ENCODE measurements at places on chromosomes 13 and 19. TPM values are rescaled to one million over a fixed set of nuclear protein-coding genes. Genes with fewer than 3 reads are reported as not detected.

DNA sequence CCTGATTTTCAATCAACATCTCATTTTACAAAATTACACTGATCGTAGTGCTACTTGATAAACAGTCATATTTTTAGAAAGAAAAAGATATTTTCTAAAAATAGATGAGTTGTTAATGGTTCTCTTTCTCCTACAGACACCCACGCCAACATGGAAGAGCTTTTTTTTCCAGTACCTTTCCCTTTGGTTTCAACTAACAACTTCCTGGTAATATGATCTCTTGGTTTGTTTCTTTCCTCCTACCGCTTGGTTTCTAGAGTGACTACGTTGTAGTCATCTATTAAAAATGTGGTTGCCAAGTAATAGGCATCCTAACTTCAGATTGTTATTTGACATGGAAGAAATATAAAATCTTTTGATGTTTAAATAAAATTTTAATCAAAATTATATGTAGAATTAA is 189.0 kb downstream of the LACC1 start:
- no peak for DNase-seq

DNA sequence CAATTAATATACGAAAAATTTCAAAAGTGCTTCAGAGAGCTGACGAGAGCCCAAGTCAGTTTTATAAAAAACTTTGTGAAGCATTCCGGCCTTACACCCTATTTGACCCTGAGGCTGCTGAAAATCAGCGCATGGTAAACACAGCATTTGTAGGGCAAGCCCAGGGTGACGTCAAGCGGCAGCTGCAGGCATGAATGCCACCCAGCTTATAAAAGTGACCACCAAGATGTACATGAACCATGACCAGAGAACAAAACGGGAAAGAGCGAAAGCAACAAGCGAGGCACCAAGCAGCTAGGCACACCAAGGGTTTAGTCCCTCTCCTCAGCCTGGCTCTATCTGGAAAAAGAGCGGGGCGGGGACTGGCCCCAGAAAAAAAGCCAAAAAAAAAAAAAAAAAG is 6.0 kb downstream of the SIGLEC11 start:
- no peak for DNase-seq

DNA sequence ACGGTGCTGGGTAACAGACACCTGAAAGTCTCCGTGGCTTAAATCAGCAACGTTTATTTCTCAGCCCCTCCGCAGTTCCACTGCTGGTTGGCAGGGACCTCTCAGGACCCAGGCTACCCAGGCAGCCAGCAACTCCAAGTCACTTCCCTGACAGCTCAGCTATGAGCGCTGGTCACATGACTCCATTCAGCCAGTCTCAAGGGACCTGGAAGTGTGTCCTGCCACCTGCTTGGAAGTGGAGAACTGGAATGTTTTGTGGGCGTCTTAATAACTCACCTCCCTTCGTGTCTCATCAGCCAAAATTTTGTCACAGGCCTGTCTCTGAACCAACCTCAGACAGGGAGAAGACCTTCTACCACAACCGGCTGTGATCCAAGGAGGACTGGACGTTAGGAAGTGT is 72.8 kb downstream of the DPF1 start:
- DNase-seq: no peak

DNA sequence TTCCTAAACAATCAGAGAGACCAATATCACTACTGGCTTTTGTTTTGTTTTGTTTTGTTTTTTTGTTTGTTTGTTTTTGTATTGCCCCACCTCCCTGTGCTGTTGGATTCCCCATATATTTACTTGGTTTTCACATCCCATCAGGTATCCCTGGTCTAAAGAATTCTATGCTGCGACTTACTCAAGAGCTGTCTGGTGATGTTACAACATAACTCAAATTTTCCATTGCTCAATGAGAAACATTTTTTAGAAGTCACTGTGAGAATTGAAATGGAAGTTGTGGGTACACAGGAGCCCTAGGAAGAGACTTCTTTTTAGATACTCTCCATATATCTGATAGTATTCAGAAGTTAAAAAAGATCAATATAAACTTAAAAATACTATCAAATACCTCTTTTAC is 181.4 kb downstream of the KLF5 start:
- no peak for DNase-seq

DNA sequence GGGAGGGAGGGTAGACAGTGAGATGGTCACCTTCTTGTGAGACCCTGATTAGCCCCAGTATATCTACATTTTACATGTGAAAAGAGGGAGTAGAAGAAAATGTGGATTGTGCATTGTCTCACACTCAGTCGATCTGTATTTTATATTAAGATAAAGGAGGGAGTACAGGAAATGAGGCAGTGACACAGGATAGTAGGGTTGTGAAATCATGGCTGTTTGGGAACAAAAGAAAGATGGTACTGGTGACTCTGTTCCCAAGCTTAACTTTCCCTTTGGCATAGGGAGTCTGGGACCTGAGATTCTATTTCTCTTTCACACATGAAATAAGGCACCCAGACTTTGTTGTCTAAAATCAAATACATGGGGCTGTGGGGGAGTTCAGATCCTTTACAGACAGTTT is 194.7 kb downstream of the ABCC4 start:
- DNase-seq: no peak

DNA sequence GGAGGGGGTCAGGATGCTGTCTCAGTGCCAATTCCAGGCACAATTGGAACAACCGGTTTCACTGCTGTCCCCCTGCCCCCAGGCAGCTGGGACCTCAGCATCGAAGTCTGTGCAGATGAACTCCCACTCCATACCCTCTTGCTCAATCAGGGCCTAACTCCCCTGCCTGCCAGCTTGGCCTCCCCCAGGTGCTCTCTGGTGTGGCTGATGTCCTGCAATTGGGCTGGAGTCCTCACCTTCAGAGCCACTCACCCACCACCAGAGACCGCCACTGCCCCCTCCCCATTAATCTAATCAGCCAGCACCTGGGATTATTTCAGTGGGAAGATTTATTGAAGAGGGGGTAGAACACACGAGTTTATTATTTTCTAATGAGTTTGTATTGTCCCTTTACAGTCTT is 118.8 kb downstream of the MIPEP start:
- DNase-seq: no peak

- no peak for DNase-seq
Measured at GRCh38 chr13:51221674-51222036, 543 bp upstream of the FAM124A start.

GRCh38 chr19:38032151-38032550 is 125.1 kb downstream of the SIPA1L3 start:
- no peak for DNase-seq

DNA sequence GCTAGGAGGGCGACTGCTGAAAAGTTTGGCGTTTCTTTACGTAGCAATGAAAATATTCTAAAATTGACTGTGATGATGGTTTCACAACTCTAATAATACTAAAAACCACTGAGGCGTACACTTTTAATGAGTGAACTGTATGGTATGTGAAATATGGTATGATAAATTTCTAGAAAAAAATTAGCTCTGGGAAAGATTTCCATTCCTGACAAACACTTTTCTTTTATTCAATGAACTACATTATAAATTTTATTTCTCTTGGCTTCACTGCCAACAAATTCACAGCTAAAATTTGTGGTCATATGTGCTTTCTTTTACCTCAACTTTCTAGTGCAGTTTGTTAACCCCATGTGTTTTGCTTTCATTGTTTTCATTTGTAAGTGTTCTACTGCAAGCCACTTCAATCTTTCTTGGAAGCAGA is 11.1 kb downstream of the ZC3H13 start:
- no peak for DNase-seq

DNA sequence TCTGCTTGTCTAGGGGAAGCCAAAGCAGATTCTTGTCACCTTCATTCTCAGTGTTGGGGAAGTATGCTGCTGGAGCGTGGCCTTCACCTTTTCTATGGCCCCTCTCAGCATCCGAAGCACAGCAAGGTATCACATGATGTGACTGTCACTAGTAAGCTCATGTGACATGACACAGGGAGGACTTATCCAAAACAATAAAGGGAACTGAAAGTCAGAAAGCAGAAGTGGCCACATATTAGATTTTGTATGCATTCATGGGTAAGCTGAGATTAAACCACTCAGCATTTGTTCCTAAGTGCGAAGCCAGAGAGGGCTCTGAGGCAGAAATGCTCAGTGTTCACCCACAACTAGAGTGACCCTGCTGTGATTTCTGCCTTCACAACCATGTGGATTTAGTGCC is 72.8 kb upstream of the PCDH8 start:
- no peak for DNase-seq

GRCh38 chr19:18763674-18764590 is 27.2 kb downstream of the COMP start:
- DNase-seq: no peak

DNA sequence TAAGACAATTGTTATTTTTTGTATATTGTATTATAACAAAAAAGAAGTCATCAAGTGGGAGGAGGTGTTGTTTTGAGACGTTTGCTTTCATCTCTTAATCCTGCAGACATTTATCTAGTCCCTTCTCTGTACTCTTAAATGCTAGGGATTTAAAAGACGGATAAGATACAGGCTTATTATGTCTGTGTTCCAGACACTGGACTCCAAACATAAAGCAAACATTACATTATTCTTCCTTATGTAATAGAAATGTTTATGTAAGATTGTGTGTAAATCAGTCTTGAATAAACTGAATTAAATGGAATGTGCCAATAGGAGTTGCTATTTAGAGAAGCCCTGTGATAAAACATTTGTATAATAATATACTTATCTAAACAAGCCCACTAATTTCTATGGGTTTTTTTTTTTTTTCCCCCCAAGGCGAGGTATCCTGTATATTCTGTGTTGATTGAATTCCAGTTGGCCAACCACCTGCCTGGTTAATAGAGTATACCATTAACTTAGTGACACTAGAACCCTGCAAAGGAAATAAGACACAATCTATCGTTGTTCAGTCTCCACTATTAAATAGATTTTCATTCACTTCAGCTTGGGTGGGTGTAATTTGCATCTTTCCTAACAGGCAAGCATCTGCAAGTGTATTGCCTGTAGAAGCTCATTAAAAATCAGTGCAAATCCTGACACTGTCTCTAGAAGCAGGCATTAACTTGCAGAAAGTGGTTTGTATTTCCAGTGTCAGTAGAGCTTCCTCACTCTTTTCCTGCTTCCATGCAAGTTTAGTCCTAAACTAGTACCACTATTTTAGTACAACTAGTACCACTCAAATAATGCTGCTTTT is 69.0 kb downstream of the LRCH1 start:
- no peak for DNase-seq

DNA sequence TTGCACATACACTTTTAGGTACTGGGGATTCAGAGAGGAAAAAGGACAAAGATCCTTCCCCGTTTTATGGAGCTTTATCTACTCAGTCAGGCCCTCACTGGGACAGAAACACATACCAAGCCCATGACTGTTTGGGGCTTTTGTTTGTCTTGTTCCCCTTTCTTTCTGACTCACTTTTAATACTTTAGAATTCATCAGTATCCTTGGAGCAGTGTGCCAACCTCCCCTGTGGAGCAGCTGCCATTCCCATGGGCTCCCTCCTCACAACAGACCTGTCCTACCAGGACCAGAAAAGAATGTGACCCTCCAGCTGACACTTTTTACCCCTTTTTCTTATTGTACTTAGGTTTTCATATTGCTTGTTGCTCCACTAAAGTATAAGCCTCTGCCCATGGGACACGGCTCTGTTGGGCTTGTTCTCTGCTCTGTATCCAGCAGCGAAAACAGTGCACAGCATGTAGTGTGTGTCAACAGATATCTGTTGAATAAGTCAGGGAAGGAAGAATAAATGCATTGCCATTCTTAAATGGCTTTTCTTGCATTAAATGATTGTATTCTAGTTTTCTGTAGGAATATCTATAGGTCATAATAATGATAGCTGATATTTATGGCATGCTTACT is 431.1 kb downstream of the EFNB2 start:
- DNase-seq: no peak

DNA sequence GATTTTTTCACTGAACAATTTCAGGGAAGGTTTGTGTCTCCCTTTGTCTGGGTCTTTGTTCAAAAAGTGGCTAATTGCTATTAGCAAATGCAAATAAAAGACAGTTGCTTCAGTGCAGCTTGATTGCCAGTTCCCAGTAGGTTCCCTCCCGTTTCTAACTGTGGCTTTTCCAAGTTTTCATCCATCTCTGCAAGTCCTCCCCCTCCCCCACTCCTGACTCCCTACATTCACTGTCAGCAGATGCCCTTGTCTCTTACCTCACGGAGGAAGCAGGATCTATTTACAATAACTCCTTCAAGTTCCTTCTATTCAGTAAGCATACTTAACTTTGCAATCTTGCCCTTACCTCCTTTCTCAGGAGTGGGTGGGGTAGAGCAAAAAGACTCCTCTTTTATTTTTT is 55.4 kb upstream of the SCEL start:
- DNase-seq: no peak

GRCh38 chr13:65929436-65929835 is 1300.7 kb downstream of the PCDH9 start:
- no peak for DNase-seq

- no peak for DNase-seq
Measured at GRCh38 chr13:59754411-59754810, 409.3 kb downstream of the DIAPH3 start.

GRCh38 chr19:50909240-50910070 is 1.7 kb downstream of the KLK4 start:
- DNase-seq: peak; percentile 37

DNA sequence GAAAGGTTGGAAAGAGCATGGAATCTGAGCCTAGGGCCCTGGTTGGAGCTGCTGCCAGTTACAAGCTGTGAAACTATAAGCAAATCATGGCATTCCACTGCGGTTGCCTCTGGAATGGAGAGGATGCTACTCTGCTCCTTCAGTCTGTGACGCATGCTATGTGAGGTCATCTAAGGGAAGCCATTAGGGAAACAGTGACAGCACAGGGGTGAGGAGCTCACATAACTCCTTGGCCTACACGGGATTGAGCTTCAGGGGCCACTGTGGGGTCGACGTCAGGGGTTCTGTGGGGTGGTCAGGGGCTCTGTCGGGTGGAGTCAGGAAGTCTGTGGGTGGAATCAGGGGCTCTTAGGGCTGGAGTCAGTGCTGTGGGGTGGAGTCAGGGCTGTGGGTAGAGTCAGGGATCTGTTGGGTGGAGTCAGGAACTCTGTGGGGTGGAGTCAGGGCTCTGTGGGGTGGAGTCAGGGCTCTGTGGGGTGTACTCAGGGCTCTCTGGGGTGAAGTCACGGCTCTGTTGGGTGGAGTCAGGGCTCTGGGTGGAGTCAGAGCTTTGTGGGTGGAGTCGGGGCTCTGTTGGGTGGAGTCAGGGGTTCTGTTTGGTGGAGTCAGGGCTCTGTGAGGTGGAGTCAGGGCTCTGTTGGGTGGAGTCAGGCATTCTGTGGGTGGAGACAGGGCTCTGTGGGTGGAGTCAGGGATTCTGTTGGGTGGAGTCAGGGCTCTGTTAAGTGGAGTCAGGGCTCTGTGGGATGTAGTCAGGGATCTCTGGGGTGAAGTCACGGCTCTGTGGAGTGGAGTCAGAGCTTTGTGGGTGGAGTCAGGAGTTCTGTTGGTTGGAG is 35.8 kb upstream of the MEDAG start:
- DNase-seq: peak; percentile 44

PSG6 gene
- not detected for total RNA-seq

KIR3DL1 gene
- total RNA-seq: 0.23 TPM

ZNF616 gene
- total RNA-seq: 7.9 TPM

C19orf25 gene
- 38.4 TPM for total RNA-seq

KLHL1 gene
- total RNA-seq: not detected

PAN3 gene
- total RNA-seq: 37.7 TPM

CEACAM1 gene
- 43.0 TPM for total RNA-seq

TBXA2R gene
- 0.20 TPM for total RNA-seq

URAD gene
- total RNA-seq: not detected

ZNF728 gene
- total RNA-seq: not detected

GRWD1 gene
- total RNA-seq: 25.6 TPM

APC2 gene
- total RNA-seq: 0.03 TPM

FXYD3 gene
- total RNA-seq: not detected

SPACA4 gene
- total RNA-seq: not detected

MUC16 gene
- total RNA-seq: 0.03 TPM

All from activated CD4-positive, alpha-beta memory T cell treated with anti-CD3 and anti-CD28 coated beads, Interleukin-2, amount 10 ng/mL, durations not matched to agents 7 days and 5 days (primary cell).